Activated gamma-delta T cell (primary cell): ENCODE measurements at places on chromosomes 12 and 14.

- DNase-seq = no peak
These were observed 120.4 kb upstream of the LRIG3 start for GRCh38 chr12:59040656-59041055.

DNA sequence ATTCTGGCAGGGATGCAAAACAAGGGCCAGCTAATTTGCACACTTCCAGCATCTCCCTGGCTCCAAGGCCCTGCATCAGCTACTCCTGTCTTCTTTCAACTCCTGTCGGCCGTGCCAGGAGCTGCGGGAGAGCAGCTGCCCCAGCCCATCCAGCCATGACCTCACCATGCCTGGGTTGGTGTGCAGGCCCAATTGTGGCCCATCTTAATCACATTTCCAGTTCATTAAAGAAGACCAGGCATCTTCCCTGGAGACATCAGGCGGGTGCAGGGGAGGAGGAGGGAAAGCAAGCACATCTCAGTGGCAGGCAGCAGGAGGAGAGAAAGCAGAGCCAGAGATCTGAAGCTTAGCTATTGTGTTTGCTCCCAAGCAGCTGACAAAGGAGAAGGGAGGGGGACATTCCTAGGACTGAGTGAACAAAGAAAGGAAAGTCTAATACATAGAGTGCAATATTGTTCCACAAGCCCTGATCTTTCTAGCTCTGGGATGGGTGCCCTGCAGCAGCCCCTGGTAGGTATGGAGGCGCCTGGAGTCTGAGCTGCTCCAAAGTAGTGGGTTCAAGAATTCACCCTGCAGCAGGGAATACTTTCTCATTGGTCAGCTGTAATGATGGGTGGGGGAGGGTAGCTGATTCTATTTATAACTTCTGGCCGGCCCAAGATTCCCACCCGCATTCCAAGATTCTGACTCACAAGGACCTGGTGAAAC, 40.1 kb downstream of the VWF start:
- DNase-seq = no peak

- DNase-seq = no peak
These were observed 2.3 kb upstream of the LUM start for GRCh38 chr12:91113621-91114020.

GRCh38 chr12:14239935-14240872, 125.3 kb upstream of the ATF7IP start:
- DNase-seq = no peak

DNA sequence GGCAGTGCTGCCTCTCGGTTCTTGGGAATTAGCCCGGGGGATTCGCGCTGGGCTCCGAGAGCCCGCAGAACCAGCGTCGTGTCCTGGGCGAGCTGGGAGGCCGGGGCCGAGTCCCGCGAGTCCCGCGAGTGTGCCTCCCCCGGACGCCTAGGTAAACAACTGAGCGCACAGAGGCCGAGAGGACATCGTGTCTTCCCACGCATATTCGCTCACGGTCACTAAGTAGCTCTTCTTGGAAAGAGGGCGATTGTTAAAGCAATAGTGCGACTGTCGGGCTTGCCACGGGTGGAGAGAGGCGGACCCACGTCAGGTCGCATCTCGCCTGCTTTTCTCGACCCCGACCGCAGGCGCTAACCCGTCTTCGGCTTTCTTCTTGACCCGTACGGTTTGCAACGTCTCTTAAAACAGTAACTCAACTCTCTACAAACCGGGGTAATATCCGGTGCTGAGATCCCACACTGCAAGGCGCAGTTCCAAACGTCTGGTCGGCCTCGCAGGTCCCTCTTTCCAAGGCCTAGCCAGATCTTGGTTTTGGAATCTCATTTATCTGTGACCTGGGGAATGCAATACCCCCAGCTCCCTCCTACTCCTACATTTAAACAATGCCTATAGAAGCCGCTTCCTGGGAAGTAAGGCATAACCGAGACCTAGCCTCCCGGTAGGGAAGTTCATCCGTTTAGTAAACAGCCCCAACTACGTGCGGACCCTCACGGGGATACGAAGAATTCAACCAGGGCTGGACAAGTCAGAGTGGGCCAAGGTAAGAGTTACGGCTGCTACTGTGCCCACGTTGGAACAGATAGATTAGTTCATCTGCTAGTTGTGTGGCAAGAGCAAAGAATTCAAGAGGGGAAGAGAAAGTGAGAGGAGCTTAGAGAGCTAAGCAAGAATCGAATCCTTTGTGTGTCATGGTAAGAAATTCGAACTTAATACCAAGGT, 736 bp upstream of the PHLDA1 start:
- no peak for DNase-seq

GRCh38 chr12:52089491-52089890, 10.0 kb downstream of the SMIM41 start:
- DNase-seq = no peak

- DNase-seq = no peak
These were observed 55.0 kb downstream of the RNF34 start for GRCh38 chr12:121454921-121455320.

DNA sequence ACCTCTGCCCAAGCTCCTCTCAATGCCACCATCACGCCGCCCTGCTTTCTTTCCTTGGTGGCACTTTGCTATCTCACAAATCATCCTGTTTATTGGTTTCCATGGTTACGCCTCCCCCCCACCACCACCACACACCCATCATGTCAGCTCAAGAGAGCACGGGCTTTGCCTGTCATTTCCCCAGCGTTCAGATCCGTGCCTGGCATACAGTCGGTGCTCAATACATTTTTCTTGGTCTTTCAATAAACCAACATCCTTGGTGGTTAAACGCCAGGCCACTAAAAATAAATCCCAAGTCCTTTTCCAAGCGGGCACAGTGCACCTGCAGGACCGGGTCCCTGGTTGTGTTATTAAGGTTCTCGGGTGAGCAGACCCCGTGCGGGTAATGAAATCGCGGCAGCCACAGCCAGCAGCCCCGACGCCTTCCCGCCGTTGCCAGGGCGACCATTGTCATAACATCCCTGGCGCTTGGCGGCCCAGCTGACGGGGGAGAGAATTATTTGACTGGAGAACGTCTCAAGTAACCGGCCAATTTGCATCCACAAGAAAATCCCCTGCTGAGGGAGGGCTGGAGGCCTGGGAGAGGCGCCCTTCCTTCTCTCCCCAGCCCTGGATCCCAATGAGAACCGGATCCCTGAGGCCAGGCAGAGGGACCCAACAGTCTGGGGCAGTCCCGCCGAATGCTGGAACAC, 92.9 kb downstream of the KSR2 start:
- DNase-seq = no peak
